T-helper 2 cell treated with Interferon-gamma antibody and Interleukin-4, amounts not matched to agents 5 μg/mL and 100 μg/mL, for 36 hours (primary cell): ENCODE measurements at places on chromosomes 5 and 9.

GRCh38 chr9:33468797-33469621, 4.7 kb downstream of the NOL6 start:
- DNase-seq, result no peak
- H3K4me3 ChIP-seq, result no peak overlapping the region
- no peak overlapping the region for H3K27ac ChIP-seq
- H3K4me1 ChIP-seq, result peaks cover 15% of the 10 kb centered on the region
- no peaks in the 10 kb centered on the region for H3K27me3 ChIP-seq

GRCh38 chr5:111848476-111848875, 91.5 kb upstream of the NREP start:
- no peak overlapping the region for H3K4me3 ChIP-seq
- DNase-seq, result no peak
- peaks cover 7% of the 10 kb centered on the region for H3K27me3 ChIP-seq
- no peaks in the 10 kb centered on the region for H3K36me3 ChIP-seq

DNA sequence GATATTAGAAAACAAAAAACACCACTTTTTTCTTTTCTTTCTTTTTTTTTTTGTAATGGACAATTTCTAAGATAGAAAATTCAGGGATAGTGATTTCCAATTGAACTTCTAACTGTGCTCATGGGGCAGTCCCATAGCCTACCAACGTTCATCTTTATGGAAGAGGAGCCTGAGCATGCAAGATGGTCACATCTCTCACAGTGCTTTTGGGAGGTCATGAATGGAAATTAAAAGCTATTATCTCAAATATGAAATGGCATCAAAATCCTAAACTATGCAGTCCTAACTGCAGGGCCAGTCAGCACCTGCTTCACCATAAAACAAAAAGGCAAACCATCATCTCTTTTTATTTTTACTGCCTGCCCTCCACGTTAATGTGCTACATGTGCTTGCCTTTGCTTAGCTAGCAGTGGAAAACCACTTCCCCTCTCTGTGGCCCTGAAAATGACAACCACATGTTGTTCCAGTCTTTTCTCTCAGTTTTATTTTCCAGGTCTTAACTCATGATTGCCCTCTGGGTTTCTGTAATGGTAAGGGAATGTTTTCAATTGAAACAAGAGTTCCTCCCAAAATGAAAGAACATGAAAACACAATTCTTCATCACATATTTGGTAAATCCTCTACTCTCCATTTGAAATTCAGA, 16.7 kb downstream of the IFNB1 start:
- peaks cover 7% of the 10 kb centered on the region for H3K27me3 ChIP-seq
- H3K4me1 ChIP-seq, result peaks cover 18% of the 10 kb centered on the region
- H3K4me3 ChIP-seq, result peak overlapping the region; percentile 44

- no peaks in the 10 kb centered on the region for H3K27me3 ChIP-seq
- no peaks in the 10 kb centered on the region for H3K4me1 ChIP-seq
- peaks cover 72% of the 10 kb centered on the region for H3K36me3 ChIP-seq
- no peak for DNase-seq
- no peak overlapping the region for H3K4me3 ChIP-seq
- no peak overlapping the region for H3K27ac ChIP-seq
Measured at GRCh38 chr5:170056561-170057267, 49.0 kb upstream of the FOXI1 start.

GRCh38 chr9:107638521-107639310, 149.1 kb upstream of the KLF4 start:
- H3K27ac ChIP-seq, result no peak overlapping the region
- H3K36me3 ChIP-seq, result no peaks in the 10 kb centered on the region
- DNase-seq, result no peak
- peak overlapping the region; percentile 58 for H3K4me3 ChIP-seq
- H3K27me3 ChIP-seq, result peaks cover 43% of the 10 kb centered on the region

DNA sequence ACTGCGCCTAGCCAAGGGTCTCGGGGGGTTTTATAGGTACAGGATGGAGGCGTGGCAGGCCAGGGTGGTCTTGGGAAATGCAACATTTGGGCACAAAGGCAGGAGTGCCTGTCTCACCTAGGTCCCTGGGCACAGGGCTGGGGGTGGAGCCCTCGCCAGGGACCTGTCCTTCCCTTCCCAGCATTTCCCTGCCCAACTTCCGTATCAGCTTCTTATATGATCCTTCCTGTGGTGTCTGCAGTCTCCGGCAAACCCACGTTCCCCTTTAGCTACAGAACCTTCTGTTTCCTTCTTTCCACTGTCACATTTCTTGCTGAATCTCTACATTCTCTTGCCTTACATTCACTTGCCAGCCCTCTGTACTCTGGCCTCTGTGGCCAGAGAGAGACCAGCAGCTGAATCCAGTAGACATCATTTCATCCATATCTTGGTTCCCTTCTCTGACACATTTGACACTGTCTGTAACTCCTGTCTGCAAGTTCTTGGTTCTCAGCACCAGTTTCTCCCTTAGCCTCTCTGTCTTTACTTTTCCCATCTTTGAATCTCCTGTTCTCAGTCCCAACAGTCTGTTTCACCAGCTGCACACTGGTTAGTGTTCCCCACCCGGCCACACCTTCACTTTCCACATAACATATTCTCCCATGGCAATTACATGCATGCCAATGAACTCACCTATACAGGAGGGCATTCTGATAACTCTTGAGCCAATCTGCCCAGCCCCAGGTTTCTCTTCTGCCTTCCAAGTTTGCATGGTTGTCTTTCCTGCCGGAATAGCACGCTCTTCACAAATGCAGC, 134.7 kb upstream of the ZNF608 start:
- H3K27ac ChIP-seq, result no peak overlapping the region
- H3K4me3 ChIP-seq, result no peak overlapping the region

DNA sequence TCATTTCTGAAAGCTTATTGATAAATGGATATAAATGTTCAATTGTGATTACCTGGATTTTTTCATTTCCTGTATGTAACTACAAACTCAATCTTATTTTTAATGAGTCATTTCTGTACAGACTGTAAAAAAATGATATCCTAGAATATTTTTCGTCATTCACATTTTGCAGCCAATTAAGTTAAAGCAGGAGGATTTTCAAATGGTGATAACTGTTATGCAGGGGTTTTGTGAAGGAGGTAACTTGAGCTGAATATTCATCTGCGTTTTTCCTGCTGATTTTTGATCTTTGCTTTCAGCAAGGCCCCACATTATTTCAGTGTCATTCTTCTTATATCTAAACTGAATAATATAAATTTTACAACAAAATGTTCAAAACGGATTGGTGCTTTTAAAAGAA, 74.1 kb downstream of the SLF1 start:
- no peak overlapping the region for H3K27ac ChIP-seq
- DNase-seq, result no peak
- no peak overlapping the region for H3K4me3 ChIP-seq

- H3K4me3 ChIP-seq, result no peak overlapping the region
- H3K27ac ChIP-seq, result no peak overlapping the region
- H3K27me3 ChIP-seq, result no peaks in the 10 kb centered on the region
- no peaks in the 10 kb centered on the region for H3K36me3 ChIP-seq
- no peak for DNase-seq
- H3K4me1 ChIP-seq, result peaks cover 18% of the 10 kb centered on the region
Measured at GRCh38 chr5:158877706-158878105, 222.0 kb downstream of the EBF1 start.

DNA sequence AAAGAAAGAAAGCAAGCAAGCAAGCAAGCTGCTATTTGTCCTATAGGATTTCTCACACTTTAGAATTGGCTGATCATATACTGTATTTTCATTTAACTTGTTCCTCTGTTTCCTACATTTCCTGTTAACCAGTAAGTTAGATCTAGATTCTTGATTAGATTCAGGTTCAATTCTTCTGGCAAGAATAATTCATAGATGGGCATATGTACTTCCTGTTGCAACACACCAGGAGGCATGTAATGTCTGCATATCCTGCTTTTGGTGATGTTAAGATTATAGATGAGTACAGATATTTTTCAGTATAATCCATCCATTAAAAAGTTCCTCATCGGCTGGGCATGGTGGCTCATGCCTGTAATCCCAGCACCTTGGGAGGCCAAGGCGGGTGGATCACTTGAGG, 10.8 kb upstream of the KIF27 start:
- H3K4me3 ChIP-seq, result peak overlapping the region; percentile 46
- H3K4me1 ChIP-seq, result peaks cover 13% of the 10 kb centered on the region
- H3K27me3 ChIP-seq, result peaks cover 2% of the 10 kb centered on the region
- no peak overlapping the region for H3K27ac ChIP-seq
- DNase-seq, result no peak

DNA sequence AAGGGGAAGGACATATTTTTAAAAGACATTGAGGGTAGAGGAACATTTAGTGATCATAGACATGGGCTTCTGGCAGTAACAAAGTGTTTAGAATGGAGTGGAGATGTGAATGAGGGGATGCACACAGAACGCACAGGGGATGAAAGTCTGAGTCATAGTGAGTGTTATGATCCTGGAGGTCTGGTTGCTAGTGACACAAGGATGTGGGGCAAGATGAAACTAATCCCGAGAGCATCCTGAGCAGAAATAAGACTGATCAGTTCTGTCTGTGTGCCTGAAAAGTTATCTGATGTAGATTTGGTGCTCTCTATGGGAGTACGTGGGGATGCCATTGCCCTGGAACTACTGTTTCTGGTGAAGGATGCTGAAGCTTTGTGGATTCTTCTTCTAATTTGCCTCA, 141.1 kb downstream of the CHSY3 start:
- no peaks in the 10 kb centered on the region for H3K4me1 ChIP-seq
- no peak for DNase-seq
- H3K4me3 ChIP-seq, result no peak overlapping the region
- no peaks in the 10 kb centered on the region for H3K36me3 ChIP-seq

DNA sequence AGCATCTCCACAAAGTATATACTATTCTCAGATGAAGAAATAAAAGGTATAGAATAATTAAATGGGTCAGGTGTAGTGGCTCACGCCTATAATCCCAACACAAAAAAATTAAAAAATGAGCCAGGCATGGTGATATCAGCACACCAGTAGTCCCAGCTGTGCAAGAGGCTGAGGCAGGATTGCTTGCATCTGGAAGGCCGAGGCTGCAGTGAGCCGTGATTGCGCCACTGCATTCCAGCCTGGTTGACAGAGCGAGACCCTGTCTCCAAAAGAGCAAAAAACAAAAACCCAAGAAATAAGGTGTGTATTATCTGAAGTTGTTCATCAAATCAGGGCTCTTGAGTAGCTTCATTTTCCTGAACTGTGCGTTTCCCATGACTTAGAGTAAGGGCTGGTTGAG, 83.2 kb upstream of the MYO10 start:
- no peak overlapping the region for H3K27ac ChIP-seq
- H3K27me3 ChIP-seq, result no peaks in the 10 kb centered on the region
- no peaks in the 10 kb centered on the region for H3K4me1 ChIP-seq

DNA sequence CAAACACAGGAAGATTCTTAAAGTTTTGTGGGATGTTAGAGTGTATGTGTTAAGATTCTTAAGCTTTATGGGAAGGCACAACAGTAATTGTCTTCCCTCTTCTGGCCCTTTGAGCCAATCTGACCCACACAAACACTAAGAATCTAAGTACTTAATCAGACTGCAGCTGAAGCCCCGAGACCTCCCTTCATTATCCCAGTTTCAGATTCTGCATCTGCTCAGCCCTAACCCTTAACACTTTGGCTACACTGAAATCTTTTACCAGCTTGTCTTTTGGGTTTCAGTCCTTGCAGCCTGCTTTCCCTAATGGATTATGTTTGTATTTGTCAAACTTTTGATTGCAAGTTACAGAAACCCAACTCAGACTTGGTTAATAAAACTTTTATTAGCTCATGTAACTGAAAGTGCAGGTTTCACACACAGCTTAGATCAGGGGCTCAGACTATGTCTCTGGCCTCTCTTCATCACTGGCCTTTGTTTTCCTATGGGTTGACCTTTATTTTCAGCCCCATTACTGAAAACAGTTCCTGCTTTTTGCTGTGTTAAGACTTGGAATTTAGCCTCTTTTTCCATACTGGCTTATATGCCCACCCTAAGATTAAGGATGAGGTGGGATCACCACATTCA, 71.5 kb downstream of the COX7C start:
- no peaks in the 10 kb centered on the region for H3K36me3 ChIP-seq
- H3K27ac ChIP-seq, result no peak overlapping the region
- no peaks in the 10 kb centered on the region for H3K27me3 ChIP-seq
- no peak overlapping the region for H3K4me3 ChIP-seq
- no peak for DNase-seq
- H3K4me1 ChIP-seq, result no peaks in the 10 kb centered on the region

DNA sequence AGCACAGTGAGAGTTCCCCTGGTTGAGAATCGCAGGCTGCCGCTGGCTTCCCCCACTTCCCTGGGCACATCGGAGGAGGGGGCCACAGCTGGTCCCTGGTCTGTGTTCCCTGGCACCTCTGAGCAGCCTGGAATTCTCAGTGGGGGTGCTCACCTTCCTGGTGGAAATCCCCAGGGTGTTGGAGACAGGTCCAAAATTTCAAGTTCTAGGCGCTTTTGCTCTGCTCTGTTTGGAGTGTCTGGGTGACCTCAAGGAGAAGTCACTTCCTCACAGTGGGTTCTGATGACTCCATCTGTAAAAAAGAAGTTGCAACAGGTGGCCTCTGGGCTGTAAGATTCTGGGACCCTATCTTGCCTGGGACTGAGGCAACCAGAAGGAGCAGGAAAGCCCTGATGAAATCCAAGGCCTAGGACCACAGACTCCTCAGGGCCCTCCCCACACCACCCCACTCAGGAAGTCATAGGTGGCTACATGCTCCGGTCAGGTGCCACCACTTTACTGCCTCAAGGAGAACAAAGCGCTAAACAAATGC, at the start of gene TRAF1:
Gene TRAF1 (minus strand): TSS at position 400 of the 532 bp plus-strand sequence. CDS start 721 bp downstream, outside the sequence.
- H3K36me3 ChIP-seq, result peaks cover 57% of the 10 kb centered on the region
- peaks cover 72% of the 10 kb centered on the region for H3K4me1 ChIP-seq
- no peak for DNase-seq
- H3K4me3 ChIP-seq, result peak within 1 kb of the TSS; percentile 89

DNA sequence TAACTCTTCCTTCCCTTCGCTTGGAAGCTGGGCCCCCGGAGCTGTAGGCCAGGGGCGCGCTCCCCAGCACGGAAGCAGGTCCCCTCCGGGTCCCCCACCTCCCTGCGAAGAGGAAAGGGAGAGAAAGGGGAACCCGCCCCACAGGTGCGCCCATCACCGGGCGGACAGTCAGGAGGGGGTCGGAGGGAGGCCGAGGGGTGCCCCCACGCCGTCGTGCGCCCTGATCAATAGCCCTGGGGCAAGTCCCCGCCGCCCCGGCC, 793 bp downstream of the AGPAT2 start:
- H3K4me1 ChIP-seq, result peaks cover 6% of the 10 kb centered on the region
- H3K36me3 ChIP-seq, result no peaks in the 10 kb centered on the region
- DNase-seq, result no peak
- no peaks in the 10 kb centered on the region for H3K27me3 ChIP-seq

DNA sequence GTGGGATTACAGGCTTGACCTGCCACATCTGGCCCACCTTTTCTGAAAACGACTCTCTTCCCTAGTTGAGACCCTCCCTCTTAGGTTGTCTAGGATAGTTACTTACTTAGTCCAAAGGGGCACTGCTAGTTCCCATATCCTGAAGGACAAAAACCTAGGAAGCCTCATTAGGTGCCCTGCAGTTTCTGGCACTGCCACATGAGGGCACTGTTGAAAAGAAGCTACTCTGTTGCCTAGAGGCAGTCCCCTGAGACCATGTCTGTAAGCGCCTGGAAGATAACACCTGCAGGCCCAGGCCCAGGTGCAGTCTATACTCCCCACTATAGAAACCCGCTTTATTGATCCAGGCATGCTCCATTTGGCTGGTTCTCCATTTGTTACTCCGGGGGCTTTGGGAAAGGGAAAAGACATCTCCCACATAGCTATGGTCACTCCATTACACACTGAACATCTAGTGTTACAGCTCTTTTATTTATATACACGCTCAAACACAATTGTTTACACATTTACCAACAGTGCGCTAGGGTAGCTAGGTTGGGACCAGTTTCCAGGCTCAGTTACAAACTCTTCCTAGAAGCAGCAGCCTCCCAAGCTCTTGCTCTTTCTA, 73.4 kb upstream of the PPARGC1B start:
- no peak overlapping the region for H3K27ac ChIP-seq
- H3K4me1 ChIP-seq, result no peaks in the 10 kb centered on the region
- H3K36me3 ChIP-seq, result no peaks in the 10 kb centered on the region
